ENCODE measurements at places on chromosomes 2 and 18. TPM values are rescaled to one million over a fixed set of nuclear protein-coding genes. Genes with fewer than 3 reads are reported as not detected.

FTCDNL1 gene
- 2.7 TPM for total RNA-seq

ZNF892 gene
- total RNA-seq = 2.6 TPM

GPR75 gene
- total RNA-seq = 6.3 TPM

ARHGEF33 gene
- total RNA-seq = 0.52 TPM

SCN9A gene
- total RNA-seq = 0.76 TPM

RABL2A gene
- total RNA-seq = 9.2 TPM

GFPT1 gene
- 12.4 TPM for total RNA-seq

TMEM237 gene
- total RNA-seq = 69.4 TPM

ST8SIA5 gene
- total RNA-seq = not detected

HJURP gene
- 3.1 TPM for total RNA-seq

DYTN gene
- total RNA-seq = not detected

PSTPIP2 gene
- 12.4 TPM for total RNA-seq

ERFE gene
- not detected for total RNA-seq

ZC3H8 gene
- 15.7 TPM for total RNA-seq

SP110 gene
- 22.3 TPM for total RNA-seq
